ENCODE measurements at places on chromosomes 1 and 21.

DNA sequence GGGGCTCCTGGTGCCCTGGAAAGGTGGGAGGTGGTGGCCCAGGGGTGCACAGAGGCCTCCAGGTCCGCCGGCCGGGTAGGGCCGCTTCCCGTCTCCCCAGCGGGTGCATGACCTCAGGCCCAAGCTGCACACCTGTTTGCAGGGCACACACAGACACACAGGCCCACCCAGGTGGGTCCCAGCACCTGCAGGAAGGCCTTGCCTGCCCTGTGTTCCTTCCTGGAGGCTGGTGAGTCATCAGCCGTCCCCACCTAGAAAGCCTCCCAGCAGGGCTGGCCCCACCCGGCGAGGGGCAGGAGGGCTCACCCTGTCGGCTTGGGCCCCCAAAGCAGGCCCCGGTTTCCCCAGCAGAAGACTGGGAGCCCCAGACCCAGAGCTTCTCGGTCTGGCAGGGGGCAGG, 23.6 kb upstream of the TTLL10 start:
- no peak for DNase-seq

GRCh38 chr1:64755361-64755760, 10.5 kb downstream of the RAVER2 start:
- DNase-seq = no peak

GRCh38 chr21:32570456-32570855, 14.9 kb downstream of the TCP10L start:
- no peak for DNase-seq

- no peak for DNase-seq
These were observed 35.6 kb downstream of the NGF start for GRCh38 chr1:115302390-115302961.

GRCh38 chr1:25560788-25561187, 17.4 kb downstream of the LDLRAP1 start:
- DNase-seq = no peak

DNA sequence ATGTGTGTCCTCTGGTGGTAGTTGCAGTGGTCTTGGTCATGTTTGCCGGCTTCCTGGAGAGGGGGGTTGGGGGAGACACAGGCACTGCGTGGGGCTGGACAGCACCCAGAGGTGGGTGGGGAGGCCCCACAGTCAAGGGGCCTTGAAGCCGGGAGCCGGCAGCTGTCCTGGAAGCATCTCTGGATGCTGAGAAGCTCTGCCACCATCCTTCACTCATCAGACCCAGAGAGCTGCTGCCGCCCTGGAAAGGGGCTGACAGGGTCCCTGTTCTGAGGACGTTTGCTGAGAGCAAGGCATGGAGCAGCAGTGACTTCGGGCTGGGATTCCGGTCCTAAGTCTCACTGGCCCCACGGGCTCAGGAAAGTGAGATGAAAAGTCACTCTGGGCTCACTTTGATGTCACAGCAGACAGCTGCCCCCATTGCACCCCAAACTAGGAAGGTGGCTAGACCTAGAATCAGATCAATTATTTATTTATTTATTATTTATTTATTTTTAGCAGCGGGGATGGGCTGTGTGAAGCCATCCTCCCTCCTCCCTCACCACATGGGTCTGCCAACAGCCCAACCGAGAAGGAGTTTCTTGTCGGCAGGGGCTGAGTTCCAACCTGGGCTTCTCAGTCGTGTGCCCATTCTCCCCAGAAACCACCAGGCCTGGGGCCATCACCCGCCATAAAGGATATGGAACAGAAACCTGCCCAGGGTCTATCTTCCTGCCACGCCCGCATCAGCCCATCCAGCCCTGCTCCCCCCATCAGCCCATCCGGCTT, 547.4 kb downstream of the PTPRU start:
- DNase-seq = no peak

- DNase-seq = no peak
These were observed 1.8 kb downstream of the FOXD3 start for GRCh38 chr1:63323865-63324778.

DNA sequence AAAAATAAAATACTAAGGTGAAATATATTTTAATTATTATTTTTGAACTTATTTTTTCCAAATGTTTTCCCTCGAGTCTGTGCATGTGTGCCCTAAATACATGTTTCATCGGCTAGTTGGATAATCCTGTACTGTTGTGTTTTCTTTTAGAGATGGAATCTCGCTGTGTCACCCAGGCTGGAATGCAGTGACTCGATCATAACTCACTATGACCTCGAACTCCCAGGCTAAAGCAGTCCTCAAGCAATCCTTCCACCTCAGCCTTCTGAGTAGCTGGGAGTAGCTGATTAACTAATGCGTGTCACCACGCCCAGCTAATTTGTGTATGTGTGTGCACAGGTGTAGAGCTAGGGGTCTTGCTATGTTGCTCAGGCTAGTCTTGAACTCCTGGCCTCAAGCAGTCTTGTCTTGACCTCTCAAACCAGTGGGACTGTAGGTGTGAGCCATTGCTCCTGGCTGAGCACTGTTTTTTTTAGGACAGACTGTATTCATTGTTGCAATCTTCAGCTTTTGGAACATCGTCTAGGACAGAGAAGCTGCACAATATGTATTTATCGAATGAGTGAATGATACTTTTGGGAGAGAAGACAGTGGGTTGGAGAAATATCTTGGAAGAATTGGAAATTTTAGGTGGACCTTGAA, 4.8 kb upstream of the TMCO1 start:
- no peak for DNase-seq

DNA sequence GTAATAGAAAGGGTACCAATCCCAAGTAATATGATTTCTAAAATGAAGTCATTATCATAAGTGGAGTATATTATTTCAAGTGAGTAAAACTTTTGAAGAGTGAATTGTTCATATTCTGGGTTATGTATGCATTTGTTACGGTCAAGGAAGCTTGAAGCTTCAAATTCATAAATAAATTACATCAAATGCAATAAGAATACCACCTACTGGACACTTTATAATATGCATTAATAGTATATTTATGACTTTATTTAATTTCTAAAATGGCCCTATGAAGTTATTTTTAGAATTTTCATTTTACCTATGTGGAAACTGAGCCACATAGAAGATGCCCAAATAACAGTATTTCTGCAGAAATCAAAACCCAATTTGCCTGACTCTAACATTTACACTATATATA, 260.6 kb downstream of the SMYD3 start:
- no peak for DNase-seq

DNA sequence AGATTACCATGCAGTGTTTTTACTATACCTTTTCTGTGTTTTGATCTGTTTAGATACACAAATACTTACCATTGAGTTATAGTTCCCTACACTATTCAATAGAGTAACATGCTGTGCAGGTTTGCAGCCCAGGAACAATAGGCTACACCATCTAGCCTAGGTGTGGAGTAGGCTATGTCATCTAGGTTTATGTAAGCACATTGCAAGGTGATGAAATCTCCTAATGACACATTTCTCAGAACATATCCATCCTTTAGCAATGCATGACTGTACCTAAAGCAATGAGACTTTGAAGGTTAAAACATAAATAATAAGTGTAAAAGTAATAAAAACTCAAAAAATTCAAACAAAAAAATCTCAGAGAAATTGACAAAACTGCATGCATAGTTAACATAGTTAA, 358.6 kb downstream of the USH2A start:
- DNase-seq = no peak

DNA sequence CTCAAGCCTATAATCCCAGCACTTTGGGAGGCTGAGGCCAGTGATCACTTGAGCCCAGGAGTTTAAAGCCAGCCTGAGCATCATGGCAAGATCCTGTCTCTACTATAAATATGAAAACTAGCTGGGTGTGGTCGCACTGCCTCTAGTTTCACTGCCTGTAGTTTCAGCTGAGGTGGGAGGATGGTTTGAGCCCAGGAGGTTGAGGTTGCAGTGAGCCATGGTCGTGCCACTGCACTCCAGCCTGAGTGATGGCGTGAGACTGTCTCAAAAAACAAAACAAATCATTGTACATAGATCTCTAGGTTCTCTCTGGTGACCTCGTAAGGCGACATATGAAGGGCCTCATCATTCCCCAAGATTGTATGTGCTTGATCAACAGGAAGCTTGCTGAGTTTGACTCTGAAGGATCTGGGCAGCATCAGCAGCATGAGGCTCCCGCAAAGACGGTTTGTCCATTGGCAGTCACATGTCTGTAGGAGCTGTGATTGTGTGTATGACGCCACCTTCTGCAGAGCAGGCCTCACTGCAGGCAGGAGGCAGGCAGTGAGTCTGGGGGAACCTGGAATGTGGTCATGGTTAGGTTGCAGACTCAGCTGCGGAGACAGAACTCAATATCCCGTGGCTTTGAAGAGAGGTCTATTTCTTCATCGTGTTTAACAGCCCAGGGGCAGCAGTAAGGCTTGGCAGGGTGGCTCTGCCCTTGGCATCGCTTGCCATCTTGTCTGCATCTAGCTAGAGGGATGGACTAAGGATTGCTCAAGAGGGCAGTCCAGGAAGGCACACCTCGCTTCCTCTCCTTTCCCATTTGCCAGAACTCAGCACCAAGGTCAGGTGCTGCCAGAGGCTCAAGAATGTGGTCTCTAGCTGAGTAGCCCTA, 14.0 kb downstream of the ATP5PO start:
- DNase-seq = peak; percentile 31

GRCh38 chr1:229066591-229066990, 204.3 kb upstream of the RAB4A start:
- no peak for DNase-seq
